ENCODE measurements at places on chromosomes 7 and 10. TPM values are rescaled to one million over a fixed set of nuclear protein-coding genes. Genes with fewer than 3 reads are reported as not detected.

DNA sequence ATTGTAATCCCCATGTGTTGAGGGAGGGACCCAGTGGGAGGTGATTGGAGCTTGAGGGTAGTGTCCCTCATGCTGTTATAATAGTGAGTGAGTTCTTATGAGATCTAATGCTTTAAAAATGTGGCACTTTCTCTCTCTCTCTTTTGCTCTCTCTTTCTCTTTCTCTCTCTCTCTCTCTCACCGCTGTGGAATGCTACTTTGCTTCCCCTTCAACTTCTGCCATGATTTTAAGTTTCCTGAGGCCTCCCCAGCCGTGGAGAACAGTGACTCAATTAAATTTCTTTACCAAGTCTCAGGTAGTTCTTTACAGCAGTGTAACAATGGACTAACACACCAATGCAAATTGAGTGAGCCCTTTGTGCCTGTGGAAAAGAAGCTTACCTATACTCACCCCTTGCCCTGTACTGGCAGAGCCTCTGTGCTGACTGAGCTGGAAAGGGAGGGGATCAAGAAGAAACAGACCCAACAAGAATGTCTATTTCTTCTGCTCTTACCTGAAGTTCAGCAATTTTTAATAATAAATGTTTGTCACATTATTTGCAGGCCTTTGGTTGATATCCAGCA is 642.5 kb upstream of the KCND2 start:
- no peaks in the 10 kb centered on the region for H3K27me3 ChIP-seq
- no peaks in the 10 kb centered on the region for H3K4me1 ChIP-seq
- no peak for DNase-seq

DNA sequence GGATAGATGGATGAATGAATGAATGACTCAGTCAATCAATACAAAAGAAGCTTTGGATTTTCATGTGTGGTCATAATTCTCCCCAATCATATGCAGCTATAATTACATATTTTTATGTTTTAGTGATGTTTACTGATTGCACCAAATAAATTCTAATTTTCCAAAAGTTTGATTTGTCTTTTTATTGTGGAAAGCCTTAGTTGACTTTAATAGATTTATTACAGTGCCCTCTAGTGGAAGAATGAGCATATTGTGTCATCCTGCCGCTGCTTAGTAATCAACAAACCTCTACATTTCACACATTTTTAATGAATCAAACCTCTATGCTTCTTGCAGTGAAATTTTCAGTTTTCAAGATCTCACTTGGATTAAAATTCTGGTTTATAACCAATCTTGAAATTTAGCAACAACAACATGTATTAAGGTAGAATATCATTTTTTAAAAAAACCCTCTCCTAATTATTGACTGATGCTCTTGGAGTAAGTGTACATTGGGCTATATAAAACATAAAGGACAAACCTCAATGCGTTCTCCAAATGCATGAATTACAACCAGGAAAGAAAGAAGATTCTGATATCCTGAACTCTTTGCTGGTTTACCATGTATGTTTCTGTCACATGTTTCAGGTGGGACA is 55.6 kb upstream of the PNLIP start:
- H3K27me3 ChIP-seq, result no peaks in the 10 kb centered on the region
- H3K27ac ChIP-seq, result no peak overlapping the region
- H3K36me3 ChIP-seq, result no peaks in the 10 kb centered on the region
- peak; percentile 17 for DNase-seq

- H3K4me1 ChIP-seq, result no peaks in the 10 kb centered on the region
- no peak overlapping the region for H3K4me3 ChIP-seq
- H3K27ac ChIP-seq, result no peak overlapping the region
- DNase-seq, result no peak
Observed at GRCh38 chr7:32150589-32150988, 80.4 kb upstream of the PDE1C start.

The SFTPA1 gene
- polyA plus RNA-seq, result 0.21 TPM

DNA sequence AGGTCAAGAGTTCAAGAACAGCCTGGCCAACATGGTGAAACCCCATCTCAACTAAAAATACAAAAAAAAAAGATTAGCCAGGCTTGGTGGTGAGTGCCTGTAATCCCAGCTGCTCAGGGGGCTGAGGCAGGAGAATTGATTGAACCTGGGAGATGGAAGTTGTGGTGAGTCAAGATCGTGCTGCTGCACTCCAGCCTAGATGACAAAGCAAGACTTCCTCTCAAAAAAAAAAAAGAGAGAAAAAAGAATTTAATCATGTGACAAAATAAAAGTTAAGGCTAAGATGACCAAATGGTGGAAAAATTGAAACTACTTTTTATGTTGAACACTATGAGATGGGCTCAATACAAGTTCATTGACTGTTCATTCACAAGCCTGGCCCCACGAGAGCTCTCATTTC is 141.1 kb upstream of the WDR11 start:
- no peak for DNase-seq
- no peak overlapping the region for H3K4me3 ChIP-seq
- H3K27me3 ChIP-seq, result no peaks in the 10 kb centered on the region
- no peaks in the 10 kb centered on the region for H3K36me3 ChIP-seq
- H3K4me1 ChIP-seq, result no peaks in the 10 kb centered on the region
- H3K27ac ChIP-seq, result no peak overlapping the region

The FAM25C gene
- not detected for polyA plus RNA-seq

The GRID1 gene
- polyA plus RNA-seq, result 0.27 TPM

DNA sequence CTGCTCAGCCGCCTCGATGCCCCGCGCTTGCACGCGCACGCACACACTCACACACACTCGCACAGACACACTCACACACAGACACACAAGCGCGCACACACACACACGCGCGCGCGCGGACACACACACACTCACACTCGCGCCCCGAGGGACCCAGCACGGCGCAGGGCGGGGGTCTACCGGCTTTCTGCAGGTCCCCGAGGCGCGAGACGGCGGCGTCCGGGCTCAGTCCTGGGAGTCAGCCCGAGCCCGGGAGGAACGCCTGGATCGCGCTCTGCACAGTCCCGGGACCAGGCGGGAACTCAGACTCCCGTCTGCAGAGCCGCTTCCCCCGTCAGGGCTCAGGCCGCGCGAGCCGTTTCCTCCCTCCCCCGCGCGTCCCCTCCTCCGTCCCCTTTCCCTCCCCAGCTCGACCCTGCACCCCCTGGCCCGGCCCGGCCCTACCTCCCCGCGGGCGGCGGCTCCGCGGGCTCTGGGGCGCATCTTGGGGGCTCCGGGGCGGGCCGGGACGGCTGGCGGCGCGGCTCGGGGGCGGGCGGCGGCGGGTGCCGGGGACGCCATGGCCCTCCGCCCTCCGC is 464 bp downstream of the DENND2A start:
- H3K4me3 ChIP-seq, result peak overlapping the region; percentile 70
- H3K4me1 ChIP-seq, result peaks cover 3% of the 10 kb centered on the region
- H3K27me3 ChIP-seq, result peaks cover 53% of the 10 kb centered on the region
- H3K36me3 ChIP-seq, result no peaks in the 10 kb centered on the region
- peak; percentile 54 for DNase-seq

DNA sequence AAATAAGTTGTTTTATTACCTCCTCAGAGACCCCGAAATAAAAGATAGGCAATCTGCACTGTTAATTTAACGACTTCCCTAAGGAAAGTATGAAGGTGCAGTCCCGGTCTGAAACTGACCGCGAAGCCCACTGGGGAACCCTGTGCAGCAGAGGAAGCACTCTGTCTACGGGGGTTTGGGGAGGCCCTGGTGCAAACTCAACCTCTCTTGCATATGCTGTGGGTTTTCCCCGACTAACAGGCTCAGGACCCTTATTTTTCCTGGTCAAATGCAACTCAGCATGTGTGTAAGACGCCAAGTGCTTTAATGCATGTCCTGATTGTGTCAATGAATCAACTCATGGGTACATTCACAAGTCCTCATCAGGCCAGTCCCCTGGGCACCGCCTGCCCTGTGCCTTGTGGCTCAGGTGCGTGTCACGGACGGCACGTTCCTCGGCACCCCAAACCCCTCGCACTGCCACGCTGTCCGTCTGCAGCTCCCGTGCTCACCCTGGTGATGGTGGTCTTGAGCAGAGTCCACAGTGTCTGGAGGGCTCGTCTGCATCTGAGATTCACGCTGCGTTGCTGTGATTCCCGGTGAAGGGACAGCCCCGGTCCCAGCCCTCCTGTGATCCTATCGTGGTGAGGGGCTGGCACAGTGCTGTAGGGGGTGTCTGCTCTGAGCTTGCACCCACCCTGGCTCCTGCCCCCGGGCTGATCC is 33.8 kb downstream of the JAKMIP3 start:
- no peaks in the 10 kb centered on the region for H3K4me1 ChIP-seq
- H3K36me3 ChIP-seq, result no peaks in the 10 kb centered on the region
- no peaks in the 10 kb centered on the region for H3K27me3 ChIP-seq
- DNase-seq, result no peak
- H3K4me3 ChIP-seq, result no peak overlapping the region

GRCh38 chr7:39164887-39165286 is 187.2 kb downstream of the POU6F2 start:
- H3K4me1 ChIP-seq, result no peaks in the 10 kb centered on the region
- no peaks in the 10 kb centered on the region for H3K36me3 ChIP-seq
- no peak for DNase-seq
- H3K27ac ChIP-seq, result no peak overlapping the region
- H3K27me3 ChIP-seq, result peaks cover 5% of the 10 kb centered on the region

DNA sequence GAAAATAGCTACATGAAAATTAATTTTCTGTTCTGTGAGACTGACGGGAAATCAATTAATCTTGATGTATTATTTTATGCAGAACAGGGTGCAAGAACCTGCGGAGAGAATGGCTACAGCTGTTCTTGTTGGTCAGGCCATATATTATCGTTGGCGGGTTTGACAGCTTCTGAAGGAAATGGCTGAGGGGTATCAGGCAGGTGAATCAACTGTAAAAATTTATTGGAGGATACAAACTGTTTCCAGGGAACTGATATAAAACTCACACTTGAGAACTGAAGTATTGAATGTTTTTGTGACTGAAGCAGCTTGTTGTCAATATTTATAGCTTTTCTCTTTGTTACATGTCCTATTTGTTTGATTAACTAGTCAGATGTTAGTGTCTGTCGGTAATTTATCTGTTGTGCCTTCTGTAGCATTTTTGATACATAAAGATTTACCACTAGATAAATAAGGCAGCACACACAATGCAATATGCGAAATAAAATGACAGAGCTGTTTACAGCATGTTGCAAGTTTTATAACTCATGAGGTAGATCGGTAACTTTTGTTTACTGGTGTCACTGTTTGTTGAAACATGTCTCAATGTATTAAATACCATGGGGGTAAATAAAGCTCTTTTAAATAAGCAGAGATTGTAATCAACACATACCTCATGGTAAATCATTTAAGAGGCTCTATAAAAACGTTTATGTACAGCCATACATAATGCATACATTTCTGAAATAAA is 308.2 kb downstream of the LRMDA start:
- no peaks in the 10 kb centered on the region for H3K36me3 ChIP-seq
- H3K4me1 ChIP-seq, result no peaks in the 10 kb centered on the region
- no peak overlapping the region for H3K27ac ChIP-seq
- DNase-seq, result no peak

The SLC18A3 gene
- 0.07 TPM for polyA plus RNA-seq

DNA sequence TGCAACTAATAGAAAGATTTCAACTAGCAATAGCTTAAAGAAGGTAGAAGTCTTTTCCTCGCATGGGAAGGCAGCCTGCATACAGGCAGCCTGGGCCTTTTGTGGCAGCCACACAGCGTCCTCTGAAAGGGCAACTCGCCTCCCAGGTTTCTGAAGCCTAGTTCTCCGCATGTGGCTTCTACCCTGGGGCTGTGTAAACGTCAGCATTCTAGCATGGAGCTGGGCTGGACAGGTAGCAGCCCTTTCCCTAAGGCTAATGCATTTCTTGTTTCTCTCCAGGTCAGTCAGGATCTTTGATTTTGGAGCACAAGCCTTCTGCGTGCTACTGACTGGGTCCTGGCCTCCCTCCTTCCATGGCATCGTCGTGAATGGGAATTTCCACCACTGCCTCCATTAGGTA is 23.8 kb upstream of the SEC61G start:
- no peaks in the 10 kb centered on the region for H3K27me3 ChIP-seq
- no peaks in the 10 kb centered on the region for H3K4me1 ChIP-seq
- H3K4me3 ChIP-seq, result no peak overlapping the region
- no peak for DNase-seq
